ENCODE measurements at places on chromosomes 2 and 18. TPM values are rescaled to one million over a fixed set of nuclear protein-coding genes. Genes with fewer than 3 reads are reported as not detected.

ALPP gene
- total RNA-seq, result not detected

DNA sequence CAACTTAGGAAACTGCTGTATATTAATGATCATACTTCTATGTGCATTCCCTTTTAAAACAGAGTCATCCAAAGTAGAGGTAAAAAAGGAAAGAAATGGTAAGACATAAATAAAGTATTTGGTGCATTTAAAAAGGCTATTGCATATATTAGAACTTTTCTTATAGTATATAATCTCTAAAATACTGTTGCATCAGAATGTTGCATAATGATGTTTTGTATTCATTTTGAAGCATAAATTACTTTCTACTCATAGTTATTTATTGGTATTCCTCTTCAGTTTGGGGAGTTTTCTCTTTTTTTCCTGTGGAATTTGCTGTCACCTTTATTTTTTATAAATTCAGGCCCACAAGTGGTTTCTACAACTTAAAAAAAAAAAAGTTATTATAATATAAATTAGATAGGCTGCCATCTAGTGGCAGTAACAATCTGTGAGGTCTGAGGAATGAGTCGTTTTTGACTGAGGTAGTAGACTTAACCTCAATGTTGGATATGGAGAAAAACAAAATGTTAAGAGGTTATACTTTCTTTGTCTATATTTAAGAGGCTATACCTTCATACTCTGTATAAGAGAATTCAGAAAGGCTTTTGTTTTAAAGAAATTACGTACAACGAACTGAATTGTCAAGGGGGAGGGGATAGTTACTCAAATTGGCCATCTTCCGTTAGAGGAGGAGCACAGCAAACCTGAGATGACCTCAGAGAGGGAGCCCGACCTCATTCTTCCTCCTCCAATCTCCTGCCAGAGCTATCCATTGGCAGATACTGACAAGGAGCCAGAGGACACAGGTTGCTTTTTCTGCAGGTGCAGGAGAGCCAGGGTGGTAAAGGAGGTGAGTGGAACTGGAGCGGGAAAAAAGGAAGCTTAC lies 23.8 kb downstream of the ANKAR start:
- DNase-seq, result peak; percentile 77

DNA sequence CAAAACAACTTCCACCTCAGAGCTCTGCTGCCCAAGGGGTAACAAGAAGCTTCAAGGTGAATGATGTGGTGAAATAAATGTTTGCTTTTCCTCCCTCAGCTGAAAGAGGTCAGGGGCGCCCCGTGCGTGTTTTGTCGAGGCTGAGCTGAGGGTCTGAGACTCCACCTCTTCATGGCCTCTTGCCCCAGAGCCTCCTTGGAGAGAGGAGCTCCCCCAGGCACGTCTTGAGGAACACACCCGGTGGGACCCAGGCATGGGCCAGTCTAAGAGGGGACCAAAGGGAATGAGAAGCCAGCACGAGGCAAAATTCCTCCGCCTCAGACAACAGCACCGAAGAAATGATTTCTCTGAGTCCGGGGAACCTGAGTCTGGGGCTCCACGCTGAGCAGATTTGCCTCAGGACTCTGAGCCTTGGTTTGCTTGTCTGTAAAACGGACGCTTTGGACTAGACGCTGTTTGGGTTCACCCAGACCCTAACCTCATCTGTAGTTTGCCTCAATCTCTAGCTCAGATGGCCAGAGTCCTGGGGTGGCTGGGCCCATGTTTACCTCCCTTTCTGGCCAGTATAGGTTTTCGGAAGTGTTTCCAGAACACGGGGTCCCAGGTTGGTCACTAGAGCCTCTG lies 56.4 kb upstream of the ODC1 start:
- DNase-seq, result no peak

SLC23A3 gene
- 1.2 TPM for total RNA-seq

DNA sequence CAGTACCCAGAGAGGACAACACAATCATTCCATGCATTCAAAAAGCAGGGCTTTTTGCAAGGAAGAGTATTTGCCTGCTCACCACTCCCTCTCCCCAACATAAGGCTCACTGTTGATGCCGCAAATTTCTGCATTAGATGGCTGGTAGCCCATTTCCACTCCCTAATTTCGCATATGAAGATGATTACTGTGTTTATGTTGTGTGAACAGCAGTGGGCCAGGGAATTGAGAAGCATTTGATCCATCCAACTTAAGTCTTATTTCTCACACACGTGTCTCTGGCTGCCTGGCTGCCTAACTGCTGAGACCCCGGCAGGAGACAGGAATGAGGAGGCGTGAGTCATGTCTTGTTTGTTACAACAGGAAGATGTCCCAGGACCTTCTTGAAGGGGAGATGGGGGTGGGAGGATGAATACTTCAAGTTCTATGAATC lies 294.1 kb downstream of the ALK start:
- DNase-seq, result peak; percentile 72

DNA sequence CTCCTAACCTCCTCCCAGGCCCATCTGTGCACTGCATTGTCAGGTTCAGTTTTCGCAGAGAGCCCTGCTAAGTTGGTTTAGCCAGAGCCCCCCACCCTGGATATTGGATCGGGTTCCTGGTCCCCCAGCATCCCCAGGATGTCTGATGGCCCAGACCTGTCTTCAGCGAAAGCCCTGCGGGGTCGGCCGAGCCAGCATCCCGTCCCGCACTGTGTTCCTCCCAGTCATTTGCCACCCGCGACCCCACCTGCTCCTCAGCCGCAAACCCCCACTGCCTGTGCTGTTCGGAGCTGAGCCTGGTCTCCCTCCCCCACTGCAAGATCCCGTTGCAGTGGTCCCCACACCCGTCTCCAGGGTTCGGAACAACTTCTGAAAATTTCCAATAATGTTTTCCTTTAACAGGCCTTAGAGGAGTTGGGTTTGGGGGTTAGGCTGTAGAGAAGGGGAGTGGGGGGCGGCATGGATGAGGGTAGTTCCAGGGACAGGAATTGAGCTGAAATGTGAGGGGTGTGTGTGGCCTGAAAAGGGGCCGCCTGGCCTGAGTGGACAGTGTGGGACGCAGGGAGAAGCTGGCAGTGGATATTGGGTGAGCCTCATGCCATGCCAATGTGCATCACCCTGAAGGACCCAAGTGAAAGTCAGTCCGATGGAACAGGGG lies 1.6 kb upstream of the COPS9 start:
- DNase-seq, result no peak

DNA sequence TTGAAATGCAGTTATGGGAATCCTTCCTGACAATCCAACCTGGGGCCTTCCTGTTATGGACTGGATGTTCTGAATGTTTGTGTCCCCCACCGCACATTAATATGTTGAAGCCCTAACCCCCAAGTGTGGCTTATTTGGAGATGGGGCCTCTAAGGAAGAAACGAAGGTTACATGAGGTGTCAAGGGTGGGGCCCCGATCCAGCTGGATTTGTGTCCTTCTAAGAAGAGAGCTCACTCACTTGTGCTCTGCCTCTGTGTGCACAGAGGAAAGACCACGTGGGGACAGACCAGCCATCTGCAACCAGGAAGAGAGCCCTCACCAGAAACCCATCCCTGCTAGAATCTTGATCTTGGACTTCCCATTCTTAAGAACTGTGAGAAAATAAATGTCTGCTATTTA lies 44.4 kb downstream of the MAP3K19 start:
- no peak for DNase-seq

DNA sequence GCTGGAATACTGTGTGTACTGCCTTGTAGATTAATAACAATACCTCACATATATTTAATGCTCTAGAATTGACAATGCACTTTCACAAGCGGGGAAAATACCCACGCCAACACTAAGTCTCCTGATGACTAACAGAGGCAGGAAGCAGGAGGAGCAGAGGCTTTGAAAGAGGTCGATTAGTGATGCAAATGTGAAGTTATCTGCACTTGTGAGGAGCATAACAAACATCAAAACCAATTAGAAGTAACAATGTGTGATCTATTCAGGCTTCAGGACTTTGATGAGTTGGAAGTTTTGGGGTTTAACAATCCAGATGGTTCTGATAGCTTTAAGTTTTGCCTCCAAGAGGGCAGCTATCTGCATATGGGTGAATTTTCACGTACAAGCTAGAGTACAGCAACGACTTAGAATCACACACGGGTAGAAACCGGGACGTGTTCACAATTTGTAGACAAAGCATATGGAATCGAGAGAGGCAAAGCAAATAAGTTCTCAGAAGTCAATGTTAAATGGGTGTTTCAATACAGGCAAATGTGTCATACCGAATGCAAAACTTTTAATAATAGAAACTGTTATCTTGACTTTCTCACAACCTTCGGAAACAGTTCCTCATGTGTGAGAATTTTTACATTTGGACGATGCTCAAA lies 114.5 kb downstream of the METTL8 start:
- DNase-seq, result peak; percentile 21

DNA sequence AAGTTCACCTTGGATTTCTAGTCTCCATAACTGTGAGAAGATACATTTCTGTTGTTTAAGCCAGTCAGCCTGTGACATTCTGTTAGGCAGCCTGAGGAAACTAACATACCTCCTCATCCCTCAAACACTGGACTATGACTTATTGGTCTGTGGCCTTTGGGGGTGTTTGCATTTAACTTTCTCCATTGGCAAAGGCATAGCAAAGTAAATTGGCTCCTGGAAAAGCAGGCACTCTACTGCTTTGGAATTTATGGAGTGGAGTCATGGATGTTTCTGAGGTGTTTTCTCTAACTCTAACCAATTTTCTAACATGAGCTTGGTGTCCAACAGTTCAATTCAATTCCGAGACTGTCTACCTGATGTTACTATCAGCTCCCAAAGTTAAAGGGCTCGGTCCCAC lies 48.9 kb upstream of the CTLA4 start:
- DNase-seq, result no peak

DNA sequence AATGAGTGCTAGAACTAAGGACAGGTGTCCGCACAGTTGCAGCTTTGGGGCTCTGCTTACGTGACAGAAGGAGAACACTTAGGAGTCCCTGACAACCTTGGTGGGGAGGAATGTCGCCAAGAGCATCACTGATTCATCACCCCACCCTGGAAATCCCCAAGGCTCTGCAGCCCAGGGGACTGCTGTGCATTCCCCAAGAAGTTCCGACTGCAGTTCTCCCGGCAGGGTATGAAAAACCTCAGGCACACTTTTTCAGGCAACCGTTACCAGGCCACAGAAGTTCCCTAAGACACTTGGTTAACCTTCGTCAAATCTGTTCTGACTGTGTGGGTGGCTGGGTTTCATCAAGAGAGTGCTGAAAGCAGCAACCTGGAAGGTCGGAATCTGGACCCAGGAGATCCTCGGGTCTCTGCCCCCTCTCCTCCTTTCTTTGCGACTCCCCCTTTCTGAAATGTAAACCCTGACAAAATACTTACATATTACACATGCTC lies 192.1 kb upstream of the CXCR4 start:
- no peak for DNase-seq

CCL20 gene
- not detected for total RNA-seq

CDKL4 gene
- total RNA-seq, result not detected

RUFY4 gene
- total RNA-seq, result not detected

GRCh38 chr2:10162586-10163497 lies 40.3 kb downstream of the RRM2 start:
- no peak for DNase-seq

GRCh38 chr2:103552775-103553174 lies 790.9 kb downstream of the TMEM182 start:
- no peak for DNase-seq

DNA sequence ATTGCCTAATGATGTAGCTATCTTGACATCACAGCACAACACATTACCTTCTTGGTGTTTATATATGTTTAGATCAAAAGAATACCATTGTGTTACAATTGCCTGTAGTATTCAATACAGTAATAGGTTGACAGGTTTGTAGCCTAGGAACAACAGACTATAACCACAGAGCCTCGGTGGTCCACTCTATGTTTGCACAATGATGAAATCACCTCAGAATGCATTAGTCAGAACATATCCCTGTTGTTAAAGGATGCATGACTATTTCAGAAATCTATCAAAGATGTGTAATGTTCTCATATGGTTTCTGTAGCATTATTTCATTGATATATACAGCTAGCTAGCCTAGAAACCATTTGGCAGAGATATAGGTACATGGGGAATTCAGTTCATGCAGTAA lies 8.9 kb downstream of the METTL5 start:
- DNase-seq, result peak; percentile 86

GRCh38 chr2:227829337-227829736 lies 15.7 kb downstream of the CCL20 start:
- no peak for DNase-seq

- DNase-seq, result no peak
These were observed 37.4 kb downstream of the PDIA6 start for GRCh38 chr2:10775021-10775780.

DNA sequence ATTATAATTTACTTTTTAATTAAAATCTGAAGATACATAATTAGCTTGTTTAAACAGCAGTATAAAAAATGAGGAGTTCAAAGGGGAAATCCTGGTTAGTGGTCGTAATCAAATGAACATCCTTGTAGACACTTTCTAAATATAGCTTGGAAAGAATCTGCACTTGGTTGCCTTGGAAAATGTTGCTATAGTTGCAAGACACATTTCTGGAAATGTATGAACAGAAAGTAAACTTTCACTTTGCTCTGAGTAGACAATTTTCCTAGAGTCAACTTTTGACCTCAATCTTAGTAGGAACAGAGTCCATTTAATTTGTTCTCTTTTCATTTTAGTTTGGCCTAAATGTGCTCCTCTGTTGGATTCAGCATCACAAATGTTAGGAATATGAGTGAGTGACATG lies 38.3 kb downstream of the GCA start:
- DNase-seq, result no peak

DNA sequence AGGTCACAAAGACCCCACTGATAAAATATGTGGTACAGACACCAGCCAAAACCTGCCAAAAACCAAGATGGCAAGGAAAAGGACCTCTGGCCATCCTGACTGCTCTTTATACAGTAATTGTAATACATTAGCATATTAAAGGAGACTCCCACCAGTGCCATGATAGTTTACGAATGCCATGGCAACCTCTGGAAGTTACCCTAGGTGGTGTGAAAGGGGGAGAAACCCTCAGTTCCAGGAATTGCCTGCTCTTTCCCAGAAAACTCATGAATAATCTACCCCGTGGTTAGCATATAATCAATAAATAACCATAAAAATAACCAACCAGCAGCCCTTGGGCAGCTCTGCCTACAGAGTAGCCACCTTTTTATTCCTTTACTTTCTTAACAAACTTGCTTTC lies 129.8 kb upstream of the EPB41L3 start:
- DNase-seq, result no peak

All from GM23248 (cell line).